Sigmoid colon (tissue), 7 donors: ENCODE measurements at places on chromosomes 6 and 20. TPM values are rescaled to one million over a fixed set of nuclear protein-coding genes. Genes with fewer than 3 reads are reported as not detected.

Gene GSTA2
- not detected for total RNA-seq

DNA sequence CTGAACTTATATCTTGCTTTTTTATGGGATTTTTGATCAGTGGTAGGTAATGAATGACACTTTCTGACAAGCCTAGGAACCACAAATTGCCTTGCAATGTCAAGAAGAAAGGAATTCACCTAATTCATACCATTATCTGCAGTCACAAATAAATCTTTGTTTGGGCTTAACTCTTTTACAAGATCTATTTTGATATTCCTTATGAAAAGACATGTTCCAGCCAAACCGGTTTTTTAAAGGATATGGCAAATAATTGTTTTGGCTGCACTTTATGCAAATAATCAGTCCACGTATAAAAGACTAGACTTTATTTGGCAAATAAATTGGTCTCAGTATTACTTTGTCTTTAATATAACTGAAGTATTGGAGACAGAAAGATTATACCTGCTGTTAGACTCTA, 771.7 kb upstream of the ADGRB3 start:
- DNase-seq = no peak
- H3K27ac ChIP-seq = no peak overlapping the region
- H3K4me3 ChIP-seq = no peak overlapping the region
- H3K27me3 ChIP-seq = no peaks in the 10 kb centered on the region
- H3K36me3 ChIP-seq = no peaks in the 10 kb centered on the region

DNA sequence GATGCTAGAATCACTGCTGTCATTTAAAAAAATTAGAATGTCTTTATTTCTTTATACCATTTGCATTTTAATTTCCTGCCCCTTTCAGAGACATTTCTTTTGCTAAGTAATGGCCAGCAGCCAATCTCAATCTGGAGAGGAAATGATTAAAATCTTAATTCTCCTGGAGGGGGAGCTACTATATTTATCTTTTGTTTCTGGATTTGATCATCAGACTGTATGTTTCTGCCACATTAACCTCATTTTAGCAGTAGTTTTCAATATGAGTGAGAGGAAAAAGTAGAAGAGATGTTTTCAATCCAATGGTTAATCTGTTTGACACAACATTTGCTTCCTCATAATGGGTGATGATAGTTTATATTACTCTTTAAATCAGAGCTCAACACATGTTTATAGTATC, 138.0 kb downstream of the FUT9 start:
- H3K27ac ChIP-seq = no peak overlapping the region
- H3K27me3 ChIP-seq = no peaks in the 10 kb centered on the region
- H3K4me3 ChIP-seq = no peak overlapping the region
- DNase-seq = no peak
- H3K4me1 ChIP-seq = peaks cover 29% of the 10 kb centered on the region
- H3K36me3 ChIP-seq = no peaks in the 10 kb centered on the region

Gene SNHG17
- 18.1 TPM for total RNA-seq

DNA sequence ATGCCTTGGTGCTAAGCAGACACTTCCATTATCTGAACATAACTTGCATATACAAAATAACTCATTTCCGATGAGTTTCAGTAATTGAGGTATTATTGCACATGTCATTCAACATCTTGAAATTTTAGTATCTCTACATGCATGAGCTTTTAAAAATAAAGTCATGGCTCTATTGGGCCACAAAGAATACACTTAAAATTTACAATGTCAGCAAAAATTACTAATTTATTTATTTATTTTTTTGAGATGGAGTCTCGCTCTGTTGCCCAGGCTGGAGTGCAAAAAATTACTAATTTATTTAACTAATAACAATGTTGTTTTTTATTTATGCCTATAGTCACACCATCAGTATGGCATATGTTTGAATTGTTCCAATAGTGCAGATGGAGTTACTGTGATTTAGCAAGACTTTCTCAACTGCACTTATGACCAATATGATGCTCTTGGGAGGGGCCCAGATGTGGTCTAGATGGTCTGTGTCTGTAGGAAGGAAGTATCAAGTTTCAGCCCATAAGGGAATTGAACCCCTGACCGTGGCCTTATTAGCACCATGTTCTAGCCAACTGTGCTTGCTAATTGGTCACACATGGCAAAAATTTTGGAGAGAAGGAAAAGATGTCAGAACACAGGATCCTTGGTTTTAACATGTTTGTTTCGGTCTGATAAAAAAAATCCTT, 370.7 kb upstream of the TSHZ2 start:
- no peak overlapping the region for H3K4me3 ChIP-seq
- H3K27me3 ChIP-seq = no peaks in the 10 kb centered on the region
- DNase-seq = no peak
- no peaks in the 10 kb centered on the region for H3K4me1 ChIP-seq
